ENCODE measurements at places on chromosomes 11 and 22.

- DNase-seq = no peak
Observed at GRCh38 chr11:82810326-82810725, 76.7 kb upstream of the FAM181B start.

DNA sequence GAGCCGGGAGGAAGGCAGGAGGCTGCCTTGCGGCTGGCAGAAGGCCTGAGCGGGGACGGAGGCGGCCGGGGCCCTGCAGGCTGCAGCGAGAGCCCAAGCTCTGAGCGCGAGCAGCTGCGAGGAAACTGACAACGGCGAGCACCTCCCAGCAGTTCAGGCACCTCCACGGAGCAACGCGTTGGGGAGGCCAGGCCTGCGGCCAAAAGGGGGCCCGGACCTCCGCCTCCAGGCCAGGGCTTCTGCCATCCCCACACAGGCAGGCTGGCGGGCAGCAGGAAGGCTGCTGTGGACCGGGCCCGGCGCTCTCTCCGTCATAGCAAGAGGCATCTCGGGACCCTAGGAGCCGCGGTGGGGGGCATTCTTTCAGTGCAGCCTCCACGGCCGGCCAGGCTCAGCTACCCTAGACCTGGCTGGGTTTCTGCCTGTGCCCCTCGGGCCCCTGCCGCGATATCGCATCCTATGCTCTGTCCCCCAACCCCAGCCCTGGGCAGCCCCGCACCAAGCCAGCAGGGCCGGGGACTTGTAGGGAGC lies 22.9 kb upstream of the SLC22A12 start:
- no peak for DNase-seq

GRCh38 chr11:126149759-126150625 lies 61.5 kb downstream of the RPUSD4 start:
- DNase-seq = no peak

- DNase-seq = no peak
Observed at GRCh38 chr11:74870485-74870884, 78.4 kb downstream of the XRRA1 start.

- DNase-seq = no peak
Observed at GRCh38 chr11:70252844-70253243, 17.6 kb upstream of the PPFIA1 start.

- no peak for DNase-seq
Observed at GRCh38 chr11:82080160-82080559, 653.5 kb downstream of the FAM181B start.

GRCh38 chr11:7793233-7793632 lies 3.5 kb downstream of the OR5P2 start:
- no peak for DNase-seq

- no peak for DNase-seq
Observed at GRCh38 chr22:19174106-19175025, 4.2 kb downstream of the SLC25A1 start.

DNA sequence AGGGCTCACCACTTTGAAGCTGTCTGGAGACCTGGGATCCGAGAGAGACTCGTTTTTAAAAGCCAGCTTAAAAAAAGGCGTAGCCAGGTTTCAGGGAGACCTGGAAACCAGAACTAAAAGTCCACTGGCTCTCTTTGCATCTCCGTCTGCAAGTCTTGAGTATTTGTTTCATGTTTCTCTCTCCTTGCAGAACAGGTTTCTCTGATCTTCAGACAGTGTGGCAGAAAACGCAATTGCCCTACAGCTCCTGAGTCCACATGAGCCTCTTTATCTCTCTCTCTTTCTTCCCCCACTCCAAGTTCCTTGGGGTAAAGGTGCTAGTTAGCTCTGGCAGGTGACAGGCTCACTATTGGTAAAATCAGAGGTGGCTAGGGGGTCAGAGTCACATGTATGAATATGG lies 67.0 kb upstream of the AMPD3 start:
- no peak for DNase-seq

GRCh38 chr22:43921370-43921769 lies 2.2 kb upstream of the PNPLA3 start:
- no peak for DNase-seq

GRCh38 chr11:133809569-133810491 lies 35.5 kb downstream of the SPATA19 start:
- DNase-seq = no peak

Data from activated CD8-positive, alpha-beta memory T cell treated with anti-CD3 and anti-CD28 coated beads, Interleukin-2, amount 50 U/mL, for 4 hours (primary cell).